ENCODE measurements at places on chromosomes 1 and 21. TPM values are rescaled to one million over a fixed set of nuclear protein-coding genes. Genes with fewer than 3 reads are reported as not detected.

SYT14 gene
- not detected for total RNA-seq

RXFP4 gene
- total RNA-seq: 5.6 TPM

GRCh38 chr1:85850238-85850637 lies 142.0 kb upstream of the ZNHIT6 start:
- DNase-seq: no peak

DNA sequence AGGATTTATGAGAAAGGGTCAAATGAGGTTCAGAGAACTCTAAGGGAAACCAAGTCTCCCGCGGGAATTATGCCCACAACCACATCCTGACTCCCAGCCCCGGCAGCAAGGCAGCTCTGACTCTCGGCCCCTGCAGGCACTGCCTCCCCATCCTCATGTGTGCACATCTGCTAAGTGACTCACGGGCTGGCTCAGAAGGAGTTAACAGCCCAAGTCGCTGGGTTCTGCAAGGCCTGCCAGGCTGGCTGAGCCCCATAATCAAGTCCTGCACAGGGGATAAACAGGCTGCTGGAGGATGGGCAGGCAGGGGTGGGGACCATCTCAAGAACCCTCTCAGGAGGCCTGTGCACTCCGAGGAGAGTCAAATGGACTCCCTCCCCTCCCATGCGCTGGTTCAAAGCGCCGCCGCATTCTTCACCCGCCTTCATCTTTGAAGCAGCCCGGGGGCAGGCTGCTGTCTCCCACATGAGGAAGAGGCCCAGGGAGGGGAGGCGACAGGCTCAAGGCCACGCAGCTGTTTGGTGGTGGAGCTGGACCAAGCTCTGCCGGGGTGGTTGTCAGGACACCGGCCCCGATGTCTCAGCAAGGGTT lies 344.3 kb downstream of the MATN1 start:
- no peak for DNase-seq

DNA sequence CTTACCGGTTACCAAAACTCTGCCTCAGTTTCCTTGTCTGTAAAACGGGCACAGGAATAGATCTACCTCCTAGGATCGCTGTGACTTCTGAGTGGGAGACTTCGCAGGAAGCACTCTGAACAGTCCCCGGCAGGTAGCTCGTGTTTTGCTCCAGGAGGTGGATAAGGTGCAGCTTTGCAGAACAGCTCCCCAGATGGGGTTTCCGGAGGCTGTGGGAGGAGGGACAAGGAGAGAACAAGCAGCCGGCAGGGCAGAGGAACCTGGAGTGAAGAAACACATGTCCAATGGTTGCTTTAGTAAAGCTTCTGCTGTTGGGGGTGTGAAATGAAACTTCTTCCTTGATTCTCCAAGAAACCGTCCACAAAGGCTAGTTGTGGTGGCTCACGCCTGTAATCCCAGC lies 95.5 kb upstream of the TARDBP start:
- no peak for DNase-seq

GRCh38 chr1:184545601-184546000 lies 158.8 kb downstream of the C1orf21 start:
- DNase-seq: no peak

ZNF669 gene
- total RNA-seq: 5.9 TPM

TAS1R3 gene
- 0.67 TPM for total RNA-seq

- no peak for DNase-seq
Observed at GRCh38 chr1:232474826-232475225, 155.1 kb downstream of the SIPA1L2 start.

HHIPL2 gene
- 0.67 TPM for total RNA-seq

DNA sequence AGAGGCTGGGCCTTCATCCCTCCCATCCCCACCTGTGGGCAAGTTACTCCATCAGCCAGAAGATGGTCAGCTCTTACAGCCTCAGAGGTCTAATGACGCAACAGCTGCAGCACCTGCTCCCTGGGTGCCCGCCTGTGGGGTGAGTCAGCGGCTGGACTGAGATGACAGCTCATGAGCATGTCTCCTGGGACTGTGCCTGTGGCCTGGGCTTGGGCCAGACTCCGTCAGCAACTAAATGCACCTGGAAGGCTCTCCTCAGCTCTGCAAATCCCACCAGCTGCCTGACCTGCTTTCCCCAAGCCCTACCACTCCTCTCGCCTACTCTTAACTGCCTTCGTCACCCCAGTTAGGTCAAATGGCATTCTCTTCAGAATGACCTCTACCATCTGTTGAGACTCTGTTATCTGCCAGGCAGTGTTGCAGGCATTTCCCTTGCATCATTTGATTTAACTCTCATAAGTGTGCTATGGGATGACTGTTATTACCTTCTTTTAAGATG lies 47.7 kb downstream of the ETS2 start:
- DNase-seq: no peak

F5 gene
- total RNA-seq: 1.2 TPM

- DNase-seq: no peak
Observed at GRCh38 chr21:32947736-32948135, 78.0 kb upstream of the OLIG2 start.

- DNase-seq: no peak
Observed at GRCh38 chr21:19268686-19269085, 865.1 kb upstream of the TMPRSS15 start.
